ENCODE measurements at places on chromosomes 2 and 18. TPM values are rescaled to one million over a fixed set of nuclear protein-coding genes. Genes with fewer than 3 reads are reported as not detected.

- peak; percentile 5 for DNase-seq
- H3K36me3 ChIP-seq = no peaks in the 10 kb centered on the region
- no peak overlapping the region for H3K27ac ChIP-seq
Observed at GRCh38 chr18:37019157-37019827, 190.4 kb downstream of the KIAA1328 start.

Gene RBMS1
- total RNA-seq = 136 TPM

DNA sequence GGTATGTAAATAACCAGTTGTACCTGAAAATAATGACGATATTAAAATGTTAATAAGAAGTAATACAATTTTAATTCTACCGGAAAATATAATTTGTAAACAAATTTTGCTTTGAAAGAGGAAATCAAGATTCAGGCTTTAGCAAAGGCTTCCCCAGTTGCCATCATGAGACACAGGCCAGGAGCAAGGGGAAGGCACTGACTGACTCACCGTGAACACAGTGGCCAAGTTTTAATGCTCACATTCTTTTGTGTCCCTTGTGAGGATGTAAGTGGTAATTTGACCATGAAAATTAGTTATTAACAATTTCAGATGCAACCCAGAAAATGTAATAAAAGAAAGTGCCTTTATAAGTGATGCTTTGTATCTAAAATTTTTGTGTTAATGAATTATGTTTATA lies 164.1 kb downstream of the GREB1L start:
- H3K4me1 ChIP-seq = no peaks in the 10 kb centered on the region
- peaks cover 26% of the 10 kb centered on the region for H3K36me3 ChIP-seq
- no peak overlapping the region for H3K4me3 ChIP-seq

DNA sequence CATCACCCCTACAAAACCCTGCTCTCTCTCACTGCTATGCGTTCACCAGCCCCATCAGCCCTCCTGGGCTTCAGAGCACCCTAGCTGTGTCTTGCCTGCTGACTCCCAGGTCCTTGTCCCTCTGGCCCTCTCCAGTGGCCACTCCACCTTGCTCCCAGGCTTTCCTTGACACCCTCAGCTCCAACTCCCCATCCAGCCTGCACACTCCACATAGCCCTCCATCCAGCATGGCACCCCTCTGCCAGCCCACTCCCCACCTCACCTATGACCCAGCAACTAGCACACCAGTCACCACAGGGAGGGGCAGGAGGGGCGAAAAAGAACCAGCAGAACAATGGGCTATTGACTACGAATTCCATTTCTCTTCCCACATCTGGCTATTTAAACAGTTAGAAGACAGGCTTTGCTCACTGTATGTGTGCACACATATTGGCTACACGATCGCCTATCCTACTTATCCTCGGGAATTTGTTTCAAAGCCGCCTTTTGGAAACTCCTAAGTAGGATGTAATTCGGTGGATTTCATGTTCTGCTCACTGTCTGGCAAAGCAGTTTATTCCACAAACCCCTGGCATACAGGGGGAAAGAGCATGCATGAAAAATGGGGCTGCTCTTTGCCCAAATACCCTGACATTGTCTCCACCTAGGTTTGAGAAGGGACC lies 195.3 kb downstream of the SMAD2 start:
- H3K36me3 ChIP-seq = no peaks in the 10 kb centered on the region
- no peaks in the 10 kb centered on the region for H3K27me3 ChIP-seq
- H3K4me1 ChIP-seq = peaks cover 33% of the 10 kb centered on the region

DNA sequence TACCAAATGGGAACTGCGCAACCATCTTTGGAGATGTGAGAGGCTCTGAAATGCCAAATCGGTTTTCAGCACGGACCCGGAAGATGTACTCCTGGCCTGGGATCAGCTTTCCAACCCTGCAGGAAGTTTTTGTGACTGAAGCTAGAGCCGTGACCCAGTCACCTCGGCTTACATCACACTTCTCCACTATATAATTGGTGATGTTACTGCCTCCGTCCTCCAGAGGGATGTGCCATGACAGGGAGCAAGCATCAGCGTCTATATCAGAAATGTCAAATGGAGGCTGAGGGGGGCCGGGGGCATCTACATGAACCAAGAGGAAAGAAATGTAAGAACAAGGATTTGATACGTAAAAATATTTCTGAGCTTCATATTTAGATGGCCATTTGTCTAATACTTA lies 104.4 kb downstream of the PLEKHA3 start:
- no peaks in the 10 kb centered on the region for H3K4me1 ChIP-seq
- no peak overlapping the region for H3K27ac ChIP-seq
- peaks cover 4% of the 10 kb centered on the region for H3K36me3 ChIP-seq
- no peak overlapping the region for H3K4me3 ChIP-seq
- peaks cover 3% of the 10 kb centered on the region for H3K27me3 ChIP-seq
- DNase-seq = no peak

Gene ABCG5
- total RNA-seq = not detected

GRCh38 chr2:26314243-26314642 lies 31.7 kb upstream of the SELENOI start:
- peaks cover 6% of the 10 kb centered on the region for H3K36me3 ChIP-seq
- peaks cover 11% of the 10 kb centered on the region for H3K27me3 ChIP-seq
- H3K4me1 ChIP-seq = peaks cover 28% of the 10 kb centered on the region

GRCh38 chr2:100252811-100253698 lies 69.2 kb downstream of the LONRF2 start:
- DNase-seq = no peak
- H3K4me1 ChIP-seq = no peaks in the 10 kb centered on the region
- H3K36me3 ChIP-seq = no peaks in the 10 kb centered on the region

- no peaks in the 10 kb centered on the region for H3K36me3 ChIP-seq
- no peak for DNase-seq
- no peak overlapping the region for H3K4me3 ChIP-seq
- no peaks in the 10 kb centered on the region for H3K27me3 ChIP-seq
- H3K4me1 ChIP-seq = no peaks in the 10 kb centered on the region
Observed at GRCh38 chr18:56257205-56257604, 381.2 kb downstream of the TXNL1 start.

Gene UPP2
- total RNA-seq = not detected

GRCh38 chr18:63237881-63238692 lies 81.5 kb downstream of the BCL2 start:
- H3K27me3 ChIP-seq = no peaks in the 10 kb centered on the region
- H3K4me3 ChIP-seq = no peak overlapping the region
- H3K4me1 ChIP-seq = no peaks in the 10 kb centered on the region

- no peak for DNase-seq
- H3K27ac ChIP-seq = no peak overlapping the region
- H3K36me3 ChIP-seq = peaks cover 3% of the 10 kb centered on the region
- H3K4me3 ChIP-seq = no peak overlapping the region
Observed at GRCh38 chr2:9745153-9745899, 97.9 kb upstream of the TAF1B start.

Gene LHCGR
- total RNA-seq = not detected

- no peaks in the 10 kb centered on the region for H3K36me3 ChIP-seq
- no peaks in the 10 kb centered on the region for H3K27me3 ChIP-seq
- no peak overlapping the region for H3K27ac ChIP-seq
- no peak overlapping the region for H3K4me3 ChIP-seq
- H3K4me1 ChIP-seq = no peaks in the 10 kb centered on the region
Observed at GRCh38 chr2:143730155-143730952, 601.1 kb downstream of the ARHGAP15 start.

DNA sequence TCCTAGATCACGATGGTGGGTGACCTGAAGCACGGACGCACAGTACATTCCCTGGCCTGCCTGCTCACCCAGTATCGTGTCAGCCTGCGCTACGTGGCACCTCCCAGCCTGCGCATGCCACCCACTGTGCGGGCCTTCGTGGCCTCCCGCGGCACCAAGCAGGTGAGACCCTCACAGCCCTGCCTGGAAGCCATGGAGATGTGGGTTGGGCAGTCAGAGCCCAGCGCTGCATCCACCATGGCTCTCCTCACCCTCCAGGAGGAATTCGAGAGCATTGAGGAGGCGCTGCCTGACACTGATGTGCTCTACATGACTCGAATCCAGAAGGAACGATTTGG lies 20.3 kb downstream of the SLC30A3 start:
- no peak overlapping the region for H3K4me3 ChIP-seq
- H3K4me1 ChIP-seq = no peaks in the 10 kb centered on the region
- H3K27ac ChIP-seq = no peak overlapping the region
- DNase-seq = no peak
- peaks cover 2% of the 10 kb centered on the region for H3K27me3 ChIP-seq

DNA sequence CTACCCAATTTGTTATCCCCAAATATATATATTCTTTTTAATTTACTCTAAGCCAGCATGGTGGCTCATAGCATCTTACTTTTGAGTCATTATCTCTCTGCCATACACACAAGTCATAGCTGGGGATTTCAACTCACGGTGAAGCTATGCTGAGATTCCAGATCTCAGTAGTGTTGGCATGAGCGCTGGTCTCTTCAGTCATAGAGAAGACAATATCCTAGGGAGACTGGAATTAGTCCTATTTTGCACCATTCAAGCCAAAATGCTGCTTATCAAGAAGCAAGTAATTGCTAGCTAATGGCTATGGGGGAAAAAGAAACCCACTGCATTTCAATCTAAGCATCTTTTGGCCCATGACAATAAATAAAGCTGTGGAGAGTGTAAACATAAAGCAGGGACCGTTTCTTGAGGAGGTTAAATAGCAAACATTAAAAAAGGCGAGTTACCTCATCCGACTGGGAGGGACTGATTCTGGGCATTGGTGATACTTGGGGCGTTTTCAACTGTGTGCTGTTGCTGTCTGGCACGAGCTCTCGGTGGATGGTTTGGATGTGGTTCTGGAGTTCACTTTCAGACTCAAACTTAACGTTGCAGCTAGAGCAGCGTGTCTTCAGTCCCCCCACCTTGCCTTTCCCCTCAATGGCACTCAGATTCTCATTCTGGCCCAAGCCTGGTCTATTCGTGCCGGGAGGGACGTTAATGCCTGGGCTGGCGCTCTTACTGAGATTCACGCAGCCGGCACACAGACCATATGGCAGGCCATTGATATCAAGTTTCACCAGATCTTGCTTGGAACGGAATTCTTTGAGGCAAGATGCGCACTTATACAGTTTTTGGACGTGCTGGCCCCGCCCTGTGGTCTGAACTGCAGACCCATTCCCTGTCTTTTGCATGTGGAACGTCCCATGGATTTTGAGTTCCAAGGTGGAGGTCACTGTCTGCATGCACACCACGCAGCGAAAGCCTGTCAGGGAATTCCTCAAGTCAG lies 127.8 kb downstream of the ZNF521 start:
- peaks cover 73% of the 10 kb centered on the region for H3K4me1 ChIP-seq
- peak overlapping the region; percentile 11 for H3K27ac ChIP-seq
- peaks cover 7% of the 10 kb centered on the region for H3K27me3 ChIP-seq

- no peak for DNase-seq
- no peak overlapping the region for H3K27ac ChIP-seq
- peaks cover 2% of the 10 kb centered on the region for H3K27me3 ChIP-seq
- no peak overlapping the region for H3K4me3 ChIP-seq
- H3K36me3 ChIP-seq = peaks cover 13% of the 10 kb centered on the region
Observed at GRCh38 chr2:112006076-112006410, 49.0 kb upstream of the TMEM87B start.

Gene SLC25A52
- total RNA-seq = 0.23 TPM

Gene CCL20
- total RNA-seq = not detected

Gene C2orf15
- total RNA-seq = 0.26 TPM

GRCh38 chr2:64861452-64862397 lies 127.5 kb upstream of the SLC1A4 start:
- H3K4me1 ChIP-seq = peaks cover 15% of the 10 kb centered on the region
- peaks cover 4% of the 10 kb centered on the region for H3K36me3 ChIP-seq
- DNase-seq = no peak
- H3K4me3 ChIP-seq = no peak overlapping the region

Gene GKN2
- total RNA-seq = 0.36 TPM

DNA sequence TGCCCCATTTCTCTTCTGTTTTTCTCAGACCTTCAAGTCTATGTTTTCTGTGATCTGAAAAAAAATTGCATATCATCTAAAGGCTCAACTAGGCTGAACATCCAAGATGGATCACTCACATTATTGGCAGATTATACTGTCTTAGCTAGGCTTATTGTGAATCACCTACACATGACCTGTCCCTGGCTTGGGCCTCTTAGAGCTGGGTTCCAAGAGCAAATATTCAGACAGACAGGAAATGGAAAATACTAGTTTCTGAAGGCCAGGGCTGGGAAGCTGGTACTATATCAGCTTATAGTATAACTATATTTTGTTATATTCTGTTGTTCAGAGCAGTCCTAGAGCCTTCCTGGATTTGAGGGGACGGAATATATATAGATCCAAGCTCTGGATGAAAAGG lies 90.3 kb downstream of the PIK3C3 start:
- no peak for DNase-seq
- peaks cover 2% of the 10 kb centered on the region for H3K27me3 ChIP-seq
- H3K4me3 ChIP-seq = no peak overlapping the region
- no peaks in the 10 kb centered on the region for H3K4me1 ChIP-seq

Gene DHRS9
- not detected for total RNA-seq

DNA sequence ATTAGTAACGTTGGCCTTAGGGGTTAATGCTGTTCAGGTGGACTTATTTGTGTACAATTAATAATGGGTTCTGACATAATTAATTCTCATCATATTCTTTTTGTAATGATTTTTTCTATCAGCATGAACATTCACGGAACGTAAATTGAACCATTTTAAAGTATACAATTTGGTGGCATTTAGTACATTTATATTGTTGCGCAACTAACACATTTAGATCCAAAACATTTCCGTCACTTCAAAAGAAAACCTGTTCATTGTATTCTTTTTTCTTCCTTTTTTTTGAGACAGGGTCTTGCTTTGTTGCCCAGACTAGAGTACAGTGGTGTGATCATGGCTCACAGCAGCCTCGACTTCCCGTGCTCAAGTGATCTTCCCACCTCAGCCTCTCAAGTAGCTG lies 65.8 kb downstream of the BOD1L2 start:
- peaks cover 16% of the 10 kb centered on the region for H3K4me1 ChIP-seq
- no peak overlapping the region for H3K4me3 ChIP-seq
- no peaks in the 10 kb centered on the region for H3K27me3 ChIP-seq
- H3K27ac ChIP-seq = no peak overlapping the region
- DNase-seq = no peak
- H3K36me3 ChIP-seq = no peaks in the 10 kb centered on the region

Gene DNAJC5G
- not detected for total RNA-seq

DNA sequence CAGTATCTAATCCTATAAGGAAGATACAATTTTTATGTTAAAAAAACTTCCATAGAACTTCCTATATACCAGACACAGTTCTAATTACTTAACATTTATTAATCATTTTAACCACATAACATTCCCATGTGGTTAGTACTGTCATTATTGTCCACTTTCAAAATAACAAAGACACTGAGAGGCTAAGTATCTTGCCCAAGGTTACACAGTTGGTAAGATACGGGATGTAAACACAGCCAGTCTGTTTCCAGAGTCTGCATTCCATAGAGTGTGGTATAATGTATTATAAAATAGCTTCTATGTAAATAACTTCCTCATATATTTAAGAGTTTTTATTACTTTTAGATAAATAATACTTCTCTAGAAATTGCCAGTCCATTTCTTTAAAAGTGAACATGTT lies 383.3 kb upstream of the ETAA1 start:
- H3K27me3 ChIP-seq = no peaks in the 10 kb centered on the region
- H3K4me1 ChIP-seq = no peaks in the 10 kb centered on the region
- no peaks in the 10 kb centered on the region for H3K36me3 ChIP-seq
- no peak overlapping the region for H3K4me3 ChIP-seq
- H3K27ac ChIP-seq = no peak overlapping the region
- DNase-seq = no peak

- no peak overlapping the region for H3K4me3 ChIP-seq
- H3K27ac ChIP-seq = no peak overlapping the region
- DNase-seq = no peak
- no peaks in the 10 kb centered on the region for H3K36me3 ChIP-seq
Observed at GRCh38 chr2:224127871-224128501, 88.9 kb upstream of the SERPINE2 start.
